ENCODE measurements at places on chromosomes 1 and 21.

DNA sequence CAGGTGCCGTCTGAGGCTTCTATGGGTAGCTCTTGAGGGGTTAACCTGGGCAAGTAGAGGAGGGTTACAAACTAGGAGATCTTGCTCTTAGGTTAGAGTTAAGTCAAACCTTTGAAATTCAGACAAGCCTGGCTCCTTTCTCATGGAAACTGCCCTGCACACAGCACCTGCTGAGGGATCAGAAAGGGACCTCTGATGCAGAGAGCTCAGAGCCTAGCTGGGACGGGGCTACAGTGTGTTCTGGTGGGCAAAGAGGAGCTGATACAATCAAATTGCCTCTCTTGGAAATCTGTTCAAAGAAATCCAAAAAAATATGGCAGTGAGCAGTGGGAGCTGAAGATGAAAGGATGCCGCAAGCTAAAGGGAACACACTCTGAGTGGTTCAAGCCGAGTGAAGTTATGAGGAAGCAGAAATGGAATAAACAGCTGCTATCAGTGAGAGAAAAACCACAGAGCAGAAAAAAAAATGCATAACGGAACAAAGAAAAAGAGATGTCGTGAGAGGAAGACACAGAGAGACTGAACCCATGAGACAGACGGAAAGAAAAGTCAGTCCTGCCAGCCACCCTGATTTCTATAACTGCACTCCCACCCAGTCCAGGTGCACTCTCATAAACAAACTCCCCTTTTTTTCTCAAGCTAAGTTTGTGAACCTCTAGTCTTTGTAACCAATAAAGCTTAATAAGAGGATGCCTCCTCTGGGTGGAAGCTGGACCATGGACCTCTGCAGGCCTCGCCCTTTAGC lies 26.6 kb downstream of the PAFAH2 start:
- no peak for DNase-seq

DNA sequence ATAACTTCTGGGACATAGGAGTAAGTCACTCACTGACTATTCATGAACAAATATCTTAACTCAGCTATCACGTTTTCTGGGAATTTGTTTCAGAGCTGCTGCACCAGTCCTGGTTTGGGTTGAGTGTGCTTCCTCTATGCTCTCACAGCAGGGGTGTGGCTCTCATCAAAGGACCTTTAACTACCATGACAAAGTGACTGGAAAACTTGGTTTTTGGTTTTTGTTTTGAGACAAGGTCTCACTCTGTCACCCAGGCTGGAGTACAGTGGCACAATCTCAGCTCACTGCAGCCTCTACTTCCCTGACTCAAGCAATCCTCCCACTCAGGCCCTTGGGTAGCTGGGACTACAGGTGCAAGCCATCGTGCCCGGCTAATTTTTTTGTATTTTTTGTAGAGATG lies 4.1 kb downstream of the ILDR2 start:
- DNase-seq, result no peak

- no peak for DNase-seq
Measured at GRCh38 chr1:79825551-79825950, 819.0 kb upstream of the ADGRL4 start.

- DNase-seq, result no peak
Measured at GRCh38 chr1:242391896-242392295, 132.6 kb downstream of the PLD5 start.

GRCh38 chr1:18673976-18674375 lies 43.3 kb downstream of the PAX7 start:
- DNase-seq, result no peak

GRCh38 chr1:68175621-68176398 lies 56.5 kb downstream of the WLS start:
- no peak for DNase-seq

GRCh38 chr1:48532976-48533375 lies 61.0 kb upstream of the SPATA6 start:
- no peak for DNase-seq

All from Right ventricle myocardium inferior (tissue), 1 donor.